ENCODE measurements at places on chromosomes 11 and 22.

GRCh38 chr11:92441443-92441726, 216.8 kb downstream of the FAT3 start:
- DNase-seq = no peak

- no peak for DNase-seq
Measured at GRCh38 chr11:27718346-27718862, 18.1 kb upstream of the BDNF start.

DNA sequence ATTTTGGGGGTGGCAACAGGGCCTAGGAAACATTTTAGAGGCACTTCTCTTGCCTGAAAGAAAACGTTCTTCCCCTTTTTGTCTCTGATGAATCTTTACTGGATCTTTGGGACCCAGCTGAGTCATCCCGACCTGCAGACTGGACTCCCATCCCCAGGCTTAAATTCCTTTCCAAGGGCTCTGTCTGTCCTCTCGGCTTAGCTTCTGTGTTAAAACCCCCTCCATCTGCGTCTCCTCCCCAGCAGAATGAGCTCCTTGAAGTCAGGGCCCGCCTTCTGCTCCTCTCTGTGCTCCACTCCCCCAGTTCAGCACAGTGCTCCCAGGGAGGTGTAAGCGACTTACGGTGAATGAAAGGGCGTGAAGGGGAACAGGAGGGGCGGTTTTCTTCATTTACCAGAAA, 895 bp upstream of the DAGLA start:
- DNase-seq = no peak

GRCh38 chr11:108805030-108805429, 140.2 kb downstream of the DDX10 start:
- no peak for DNase-seq

- DNase-seq = no peak
Measured at GRCh38 chr11:35590412-35590811, 27.8 kb upstream of the FJX1 start.

- no peak for DNase-seq
Measured at GRCh38 chr11:13336246-13336878, 58.8 kb downstream of the BMAL1 start.

GRCh38 chr22:27134315-27134701, 476.9 kb downstream of the MIAT start:
- DNase-seq = no peak

GRCh38 chr22:44702479-44703198, 635 bp downstream of the PRR5 start:
- DNase-seq = no peak

GRCh38 chr11:69969890-69970784, 108.0 kb upstream of the ANO1 start:
- DNase-seq = no peak

DNA sequence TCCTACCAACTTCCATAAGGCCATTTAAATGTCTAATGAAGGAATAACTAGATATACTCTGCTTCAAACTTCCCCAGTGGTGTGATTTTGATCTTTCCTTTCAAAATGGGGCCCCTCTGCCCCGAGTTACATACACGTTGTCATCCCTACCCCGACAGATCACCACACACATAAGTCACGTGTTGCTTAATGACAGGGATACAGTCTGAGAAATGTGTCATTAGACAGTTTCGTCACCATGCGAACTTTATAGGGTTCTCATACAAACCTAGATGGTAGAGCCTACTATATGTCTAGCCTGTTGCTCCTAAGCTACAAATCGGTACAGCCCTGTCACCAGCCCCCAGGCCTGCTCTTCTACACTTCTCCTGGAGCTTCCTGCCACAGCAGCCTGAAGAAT, 49.8 kb upstream of the SCUBE2 start:
- DNase-seq = no peak

- no peak for DNase-seq
Measured at GRCh38 chr11:34194576-34195335, 89.3 kb downstream of the NAT10 start.

DNA sequence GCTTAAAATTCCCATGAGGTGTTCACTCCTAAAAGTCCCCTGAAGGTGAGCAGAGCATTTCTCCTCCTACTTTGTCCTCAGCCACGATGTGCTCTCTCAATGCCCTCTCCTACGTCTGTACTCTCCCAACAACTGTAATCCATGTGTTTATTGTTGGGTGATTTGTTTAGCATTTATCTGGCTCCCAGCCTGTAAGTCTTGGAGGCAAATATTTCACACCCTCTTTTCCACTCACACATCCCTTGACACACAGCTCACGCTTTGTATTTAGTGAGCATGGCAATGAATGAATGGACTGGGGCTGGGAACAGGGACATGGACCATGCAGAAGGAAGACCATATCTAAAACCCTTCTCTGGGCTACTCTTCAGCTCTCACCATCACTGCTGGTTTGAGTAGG, 22.6 kb downstream of the HTR3A start:
- no peak for DNase-seq

GRCh38 chr22:27803841-27804415, 2.4 kb upstream of the MN1 start:
- DNase-seq = no peak

DNA sequence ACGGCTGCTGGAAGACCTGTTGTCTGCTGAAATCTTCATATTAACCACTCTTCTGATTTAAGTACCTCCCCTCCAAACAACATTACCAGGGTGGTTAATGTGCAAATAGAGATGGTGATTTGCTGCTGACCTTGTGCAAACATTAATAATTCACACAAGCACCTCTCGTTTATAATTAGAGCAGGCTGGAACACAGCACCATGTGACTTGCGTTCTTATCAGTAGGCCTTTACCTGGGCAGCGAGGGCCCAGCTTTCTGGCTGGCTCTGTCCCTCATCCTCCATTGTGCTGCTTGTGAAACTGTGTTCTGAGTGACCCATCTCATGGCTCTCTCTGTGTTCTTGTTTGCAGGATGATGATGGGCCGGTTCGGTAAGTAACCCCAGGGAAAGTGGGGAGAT, 41.0 kb upstream of the PARVG start:
- DNase-seq = no peak

GRCh38 chr11:110712659-110713448, 617 bp upstream of the ARHGAP20 start:
- no peak for DNase-seq

DNA sequence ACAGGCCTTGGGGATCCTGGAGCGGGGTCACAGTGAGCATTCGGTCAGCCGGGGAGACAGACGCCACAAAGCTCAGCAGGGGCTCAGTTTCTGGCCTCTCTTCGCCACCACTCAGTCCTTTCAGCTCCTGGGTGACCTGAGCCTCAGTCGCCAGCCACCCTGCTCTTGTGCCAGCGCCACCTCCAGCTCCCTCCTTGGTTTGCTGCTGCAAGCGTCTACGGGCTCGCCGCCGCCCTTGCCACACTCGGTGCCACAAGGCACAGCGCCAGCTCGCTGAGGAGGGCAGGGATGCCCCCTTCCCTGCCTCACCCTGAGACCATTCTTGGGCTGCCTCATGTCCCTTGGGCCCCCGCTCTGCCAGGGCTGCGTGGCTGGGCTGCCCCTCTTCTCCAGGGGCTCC, 1.5 kb upstream of the EEF1G start:
- no peak for DNase-seq

DNA sequence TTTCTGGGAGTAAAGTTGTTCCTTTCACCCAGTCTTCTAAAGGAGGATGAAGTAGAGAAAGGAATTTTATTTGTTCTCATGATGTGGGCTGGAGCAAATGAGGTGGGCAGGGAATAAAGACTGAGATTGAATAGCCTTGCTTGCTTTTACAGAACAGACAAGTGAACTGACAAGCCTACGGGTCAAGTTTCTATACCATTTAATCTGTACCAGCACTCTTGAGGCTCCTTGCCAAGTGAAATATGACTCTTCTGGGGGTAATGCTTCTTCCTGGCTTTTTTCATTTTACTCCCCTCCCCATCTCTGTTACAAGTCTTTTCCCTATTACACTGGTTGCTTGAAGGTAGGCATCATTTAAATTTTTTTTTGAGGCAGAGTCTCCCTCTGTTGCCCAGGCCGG, 54.8 kb downstream of the CSTPP1 start:
- DNase-seq = no peak

DNA sequence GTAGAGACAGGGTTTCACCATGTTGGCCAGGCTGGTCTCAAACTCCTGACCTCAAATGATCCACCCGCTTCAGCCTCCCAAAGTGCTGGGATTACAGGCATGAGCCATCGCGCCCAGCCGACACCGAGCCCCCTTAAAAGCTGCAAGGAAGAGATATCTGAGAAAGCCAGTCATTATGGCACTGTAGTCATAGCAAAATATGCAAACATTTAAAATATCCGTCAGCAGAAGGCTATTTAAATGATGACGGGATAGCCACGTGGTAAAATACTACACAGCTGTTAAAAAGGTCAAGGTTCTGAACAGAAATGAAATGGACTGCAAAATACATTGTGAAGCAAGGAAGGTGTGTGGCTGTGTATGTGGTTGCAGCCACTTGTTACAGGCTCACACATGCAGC, 6.4 kb upstream of the CCDC88B start:
- no peak for DNase-seq

- no peak for DNase-seq
Measured at GRCh38 chr11:59289356-59290181, 69.1 kb upstream of the OR5AN1 start.

DNA sequence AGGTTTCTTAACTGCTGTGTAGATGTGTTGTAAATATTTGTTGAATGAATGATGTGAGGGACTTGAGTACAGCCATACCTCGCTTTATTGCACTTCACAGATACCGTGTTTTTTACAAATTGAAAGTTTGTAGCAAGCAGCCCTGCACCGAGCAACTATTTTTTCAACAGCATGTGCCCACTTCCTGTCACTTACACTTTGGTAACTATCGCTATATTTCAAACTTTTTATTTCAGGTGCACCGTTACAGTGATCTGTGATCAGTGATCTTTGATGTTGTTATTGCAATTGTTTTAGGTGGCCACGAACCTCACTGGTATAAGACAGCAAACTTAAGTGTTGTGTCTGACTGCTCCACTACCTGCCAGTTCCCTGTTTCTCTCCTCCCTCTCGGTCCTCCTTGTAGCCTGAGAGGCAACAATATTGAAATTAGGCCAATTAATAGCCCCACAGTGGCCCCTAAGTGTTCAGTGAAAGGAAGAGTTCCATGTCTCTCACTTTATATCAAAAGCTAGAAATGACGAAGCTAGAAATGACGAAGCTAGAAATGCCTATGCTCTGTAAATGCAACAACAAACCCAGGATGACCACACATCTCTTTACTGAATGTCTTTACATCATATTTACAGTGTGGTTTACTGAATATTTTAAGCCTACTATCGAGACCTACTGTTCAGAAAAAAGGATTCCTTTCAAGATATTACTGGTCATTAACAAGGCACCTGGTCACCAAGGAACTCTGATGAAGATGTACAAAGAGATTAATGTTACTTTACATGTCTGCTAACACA, 1.0 kb downstream of the SFI1 start:
- DNase-seq = no peak

DNA sequence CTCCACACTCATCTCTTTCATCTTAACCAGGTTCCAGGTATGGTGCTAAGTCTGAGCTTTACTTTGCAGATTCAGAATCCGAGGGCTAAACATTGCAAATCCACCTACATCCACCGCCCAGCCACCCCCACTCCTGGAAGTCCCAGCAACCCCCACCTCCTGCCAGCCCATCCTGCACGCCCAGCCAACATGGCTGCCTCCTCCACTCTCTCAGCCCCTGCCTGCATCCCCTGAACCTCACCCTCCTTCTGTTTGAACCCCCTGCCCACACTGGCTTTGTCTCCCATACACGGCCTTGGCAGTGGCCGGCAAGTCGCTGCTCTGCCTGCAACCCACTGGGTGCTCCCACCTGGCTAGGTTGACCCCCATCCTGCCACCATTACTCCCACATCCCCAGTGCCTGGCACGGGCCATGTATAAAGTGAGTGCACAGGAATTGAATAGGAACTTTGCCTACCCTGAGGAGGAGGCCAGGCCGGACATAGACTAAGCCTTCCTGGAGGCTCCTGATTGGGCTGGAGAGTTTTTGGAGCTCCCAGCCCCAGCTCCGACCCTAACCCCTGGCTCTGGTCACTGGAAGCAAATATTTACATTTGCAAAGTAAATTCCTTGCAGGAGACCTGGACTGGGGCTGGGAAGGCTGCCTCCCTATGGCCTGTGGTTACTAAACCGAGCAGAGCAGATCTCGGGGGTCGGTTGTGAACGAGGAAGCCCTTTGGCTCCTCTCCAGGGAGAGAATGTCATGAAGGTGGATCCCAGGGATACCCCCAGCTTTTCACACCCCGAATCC, 14.4 kb downstream of the EMID1 start:
- DNase-seq = no peak

DNA sequence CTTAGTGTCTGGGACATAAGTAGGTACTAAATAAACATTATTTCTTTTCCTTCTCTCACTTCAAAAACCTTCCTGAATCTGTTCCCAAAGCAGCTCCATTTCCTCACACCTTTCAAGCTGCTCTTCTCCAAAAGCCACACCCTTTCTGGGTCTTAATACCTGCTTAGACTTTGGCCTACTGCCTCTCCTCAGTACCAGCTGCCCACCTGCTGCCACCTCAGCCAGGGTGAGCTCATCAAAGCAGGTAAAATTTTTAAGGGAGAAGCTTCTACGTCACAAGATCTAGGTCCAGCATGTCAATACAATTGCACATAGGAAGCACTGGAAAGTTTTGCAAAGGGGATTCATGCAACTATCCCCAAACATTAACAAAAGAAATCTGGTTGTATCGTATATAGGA, 108.4 kb downstream of the RPL27A start:
- no peak for DNase-seq

DNA sequence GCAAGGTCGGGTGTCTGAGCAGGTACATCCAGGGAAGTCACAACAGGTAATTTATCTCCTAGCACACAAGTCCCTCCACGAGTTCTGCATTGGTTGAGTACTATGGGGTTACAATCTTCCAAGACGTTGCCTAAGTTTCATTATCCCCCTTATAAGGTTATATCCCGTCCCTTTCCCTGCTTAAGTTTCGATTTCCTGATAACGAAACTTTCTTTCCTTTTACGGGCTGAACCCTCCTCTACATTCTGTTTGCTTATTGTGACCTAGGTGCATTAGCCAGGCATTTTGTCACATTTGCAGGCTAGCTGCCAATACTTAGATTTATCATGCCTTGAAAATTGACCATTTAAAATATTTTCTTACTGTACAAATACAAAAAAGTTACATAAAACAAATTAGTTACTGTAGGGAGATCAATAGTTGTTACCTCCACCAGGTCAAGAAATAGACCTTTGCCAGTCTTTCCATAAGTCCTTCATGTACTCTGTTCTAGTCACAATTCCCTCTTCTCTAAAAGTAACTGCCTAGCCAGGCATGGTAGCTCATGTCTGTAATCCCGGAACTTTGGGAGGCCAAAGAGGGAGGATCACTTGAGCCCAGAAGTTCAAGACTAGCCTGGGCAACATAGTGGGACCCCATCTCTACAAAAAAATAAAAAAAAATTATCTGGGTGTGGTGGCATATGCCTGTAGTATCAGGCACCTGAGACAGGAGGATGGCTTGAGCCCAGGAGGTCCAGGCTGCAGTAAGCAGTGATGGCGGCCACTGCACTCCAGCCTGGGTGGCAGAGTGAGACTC, 14.3 kb upstream of the PITPNB start:
- DNase-seq = no peak

GRCh38 chr11:124114942-124115781, at the start of gene VWA5A:
VWA5A (plus strand) TSS chr11:124115450; CDS start chr11:124117512, 2,062 bp downstream.
- DNase-seq = peak; percentile 44

- DNase-seq = no peak
Measured at GRCh38 chr11:85099522-85099921, 527.6 kb downstream of the DLG2 start.

Measured in activated gamma-delta T cell treated with anti-CD3 and anti-CD28 coated beads, Interleukin-2, amount 50 U/mL, for 16 hours (primary cell).